GF-D8 (cell line): ENCODE measurements at places on chromosomes 7 and 10.

DNA sequence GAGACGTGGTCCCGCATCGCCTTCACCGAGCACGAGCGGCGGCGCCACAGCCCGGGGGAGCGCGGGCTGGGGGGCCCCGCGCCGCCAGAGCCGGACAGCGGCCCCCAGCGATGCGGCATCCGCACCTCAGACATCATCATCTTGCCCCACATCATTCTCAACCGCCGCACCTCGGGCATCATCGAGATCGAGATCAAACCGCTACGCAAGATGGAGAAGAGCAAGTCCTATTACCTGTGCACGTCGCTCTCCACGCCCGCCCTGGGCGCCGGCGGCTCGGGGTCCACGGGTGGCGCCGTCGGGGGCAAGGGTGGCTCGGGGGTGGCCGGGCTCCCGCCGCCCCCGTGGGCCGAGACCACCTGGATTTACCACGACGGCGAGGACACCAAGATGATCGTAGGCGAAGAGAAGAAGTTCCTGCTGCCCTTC lies 737 bp downstream of the CNNM2 start:
- DNase-seq: no peak

- DNase-seq: no peak
These were observed 53.9 kb upstream of the SEPHS1 start for GRCh38 chr10:13402021-13402420.

DNA sequence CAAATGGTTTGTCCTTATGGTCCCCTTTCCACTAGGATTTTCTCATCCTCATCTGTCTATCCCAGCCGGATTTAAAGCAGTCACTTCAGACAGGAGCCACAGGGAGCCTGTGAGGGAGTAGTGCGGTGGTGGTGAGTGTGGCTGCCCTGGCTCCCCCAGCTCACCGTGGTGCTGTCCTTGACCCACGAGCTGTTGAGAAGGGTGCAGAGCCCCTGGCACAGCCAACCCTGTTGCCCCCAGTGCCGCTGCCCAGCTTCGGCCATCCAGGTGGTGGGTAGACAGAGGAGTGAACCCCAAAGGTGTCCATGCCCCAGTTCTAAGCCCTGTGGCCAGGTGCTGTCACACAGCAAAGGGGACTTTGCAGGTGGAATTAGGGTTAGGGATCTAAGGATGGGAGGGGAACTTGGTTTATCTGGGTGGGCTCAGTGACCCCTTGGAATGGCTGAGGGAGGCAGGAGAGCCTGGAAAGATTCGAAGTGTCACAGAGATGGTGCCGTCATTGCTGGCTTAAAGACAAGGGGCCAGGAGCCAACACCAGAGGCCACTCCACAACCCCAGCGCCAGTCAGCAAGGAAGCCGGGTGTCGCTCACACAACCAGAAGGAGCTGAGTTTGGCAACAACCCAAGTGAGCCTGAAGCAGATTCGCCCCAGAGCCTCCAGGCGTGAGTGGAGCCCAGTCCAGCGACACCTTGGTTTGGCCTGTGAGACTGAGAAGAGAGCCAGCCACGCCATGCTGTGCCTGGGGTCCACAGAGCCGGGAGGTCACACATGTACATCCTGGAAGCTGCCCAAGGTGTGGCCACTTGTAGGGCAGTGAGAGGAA lies 142.4 kb downstream of the ADCY1 start:
- DNase-seq: no peak

DNA sequence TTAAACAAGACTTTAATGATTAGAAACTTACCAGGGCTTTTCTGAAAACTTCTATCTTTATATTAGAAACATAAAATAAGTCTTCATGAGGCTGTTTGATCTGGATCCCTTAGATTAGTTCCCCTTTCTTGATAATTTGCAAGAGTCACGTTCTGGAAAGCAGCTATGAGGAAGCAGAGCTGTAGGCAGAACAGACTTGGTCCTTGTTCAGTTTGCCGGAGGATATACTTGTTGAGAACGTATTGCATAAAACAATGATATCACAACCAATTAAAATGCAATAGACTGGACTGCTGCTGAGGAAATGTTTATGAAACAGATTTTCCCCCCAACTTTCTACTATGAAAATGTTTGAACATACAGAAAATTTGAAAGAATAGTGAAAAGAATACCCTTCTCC lies 2.8 kb downstream of the SAMD9L start:
- peak; percentile 41 for DNase-seq

GRCh38 chr10:109668154-109668665 lies 255.1 kb downstream of the XPNPEP1 start:
- no peak for DNase-seq

GRCh38 chr7:24576171-24577025 lies 3.1 kb downstream of the PALS2 start:
- peak; percentile 64 for DNase-seq

DNA sequence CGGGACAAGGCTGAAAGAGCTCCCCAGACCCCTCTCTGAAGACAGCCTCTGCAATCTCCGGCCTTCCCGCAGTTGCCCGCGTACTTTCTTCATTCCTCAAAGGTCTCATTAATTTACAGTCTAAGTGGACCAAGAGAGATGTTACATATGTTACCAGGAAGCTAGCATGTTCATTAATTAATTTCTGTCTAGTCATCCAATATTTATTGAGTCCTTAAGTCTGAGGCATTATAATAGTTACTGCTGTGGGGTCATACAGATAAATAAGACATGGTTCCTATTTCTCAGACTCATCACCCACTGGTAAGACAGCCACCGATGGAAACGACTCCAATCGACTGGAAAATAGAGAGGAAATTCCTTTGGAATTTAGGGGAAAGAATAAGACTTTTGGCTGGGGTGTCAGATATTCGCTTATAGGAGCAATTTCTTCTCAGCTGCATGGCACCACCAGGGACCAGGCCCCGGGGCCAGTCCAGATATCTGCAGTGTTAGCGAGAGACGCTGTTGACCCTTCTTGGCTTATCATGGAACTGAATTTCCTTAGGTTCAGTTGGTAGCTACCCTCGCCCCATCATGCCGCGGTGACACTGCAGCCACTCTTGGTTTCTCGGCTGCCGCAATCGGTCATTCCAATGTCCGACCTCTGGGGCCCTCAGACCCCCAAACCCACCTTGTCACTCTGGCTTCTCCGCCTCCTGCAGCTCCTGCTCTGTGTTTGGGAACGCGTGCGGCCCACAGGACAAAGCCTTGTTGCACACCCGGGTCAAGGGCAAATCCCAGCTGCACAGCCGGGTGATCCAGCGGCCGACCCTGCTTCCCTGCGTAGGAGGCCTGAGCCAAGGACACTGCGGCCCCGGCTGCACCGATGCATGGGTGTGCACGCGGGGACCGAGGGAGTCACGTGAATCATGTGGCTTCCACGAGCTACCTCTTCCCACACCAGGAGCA lies 383.2 kb downstream of the DNAJB6 start:
- DNase-seq: no peak

- DNase-seq: no peak
These were observed 3.2 kb downstream of the CYP26A1 start for GRCh38 chr10:93076871-93077270.

DNA sequence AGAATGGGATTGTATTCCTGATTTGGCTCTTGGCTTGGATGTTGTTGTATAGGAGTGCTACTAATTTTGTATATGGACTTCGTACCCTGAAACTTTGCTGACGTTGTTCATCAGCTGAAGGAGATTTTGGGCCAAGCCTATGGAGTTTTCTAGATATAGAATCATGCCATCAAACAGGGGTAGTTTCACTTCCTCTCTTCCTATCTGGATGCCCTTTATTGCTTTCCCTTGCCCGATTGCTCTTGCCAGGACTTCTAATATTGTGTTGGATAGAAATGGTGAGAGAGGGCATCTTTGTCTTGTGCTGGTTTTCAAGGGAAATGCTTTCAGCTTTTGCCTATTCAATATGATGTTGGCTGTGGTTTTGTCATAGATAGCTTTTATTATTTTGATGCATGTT lies 92.3 kb downstream of the CCDC7 start:
- no peak for DNase-seq

DNA sequence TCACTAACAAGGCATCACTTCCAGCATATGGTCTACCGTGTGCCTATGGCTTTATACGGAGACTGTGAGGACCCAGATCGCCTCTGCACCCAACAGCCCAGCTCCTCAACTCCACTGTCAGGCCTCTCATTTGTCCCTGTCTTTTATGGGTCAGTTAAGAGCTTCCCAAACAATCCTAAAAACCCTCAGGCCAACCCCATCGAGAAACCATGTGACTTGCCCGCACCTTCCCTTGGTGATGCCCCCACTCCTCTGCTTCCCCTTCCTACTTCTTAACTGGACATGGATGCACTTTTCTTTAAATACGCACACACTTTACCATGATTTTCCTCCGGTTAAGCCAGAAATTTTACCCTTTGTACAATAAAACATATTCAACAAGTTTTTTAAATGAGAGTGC lies 46.8 kb downstream of the BAIAP2L1 start:
- DNase-seq: no peak

GRCh38 chr7:102321351-102322201 lies 34.7 kb downstream of the SPDYE6 start:
- DNase-seq: no peak

DNA sequence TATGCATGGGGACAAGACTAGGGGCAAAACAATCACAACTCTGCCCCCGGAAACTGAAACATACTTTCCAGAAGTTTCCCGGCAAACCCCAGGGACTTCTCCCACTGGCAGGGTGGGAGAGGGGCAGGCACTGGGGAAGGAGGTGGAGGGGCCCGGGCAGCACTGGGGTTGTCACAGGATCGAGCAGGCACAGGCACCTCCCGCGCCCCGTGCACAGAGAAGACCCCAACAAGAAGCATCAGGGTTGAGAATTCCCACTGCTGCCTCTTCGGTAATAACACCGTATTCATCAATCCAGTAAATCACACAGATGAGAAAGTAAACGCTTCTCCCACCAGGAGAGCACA lies 490.5 kb downstream of the PTPRN2 start:
- DNase-seq: no peak

DNA sequence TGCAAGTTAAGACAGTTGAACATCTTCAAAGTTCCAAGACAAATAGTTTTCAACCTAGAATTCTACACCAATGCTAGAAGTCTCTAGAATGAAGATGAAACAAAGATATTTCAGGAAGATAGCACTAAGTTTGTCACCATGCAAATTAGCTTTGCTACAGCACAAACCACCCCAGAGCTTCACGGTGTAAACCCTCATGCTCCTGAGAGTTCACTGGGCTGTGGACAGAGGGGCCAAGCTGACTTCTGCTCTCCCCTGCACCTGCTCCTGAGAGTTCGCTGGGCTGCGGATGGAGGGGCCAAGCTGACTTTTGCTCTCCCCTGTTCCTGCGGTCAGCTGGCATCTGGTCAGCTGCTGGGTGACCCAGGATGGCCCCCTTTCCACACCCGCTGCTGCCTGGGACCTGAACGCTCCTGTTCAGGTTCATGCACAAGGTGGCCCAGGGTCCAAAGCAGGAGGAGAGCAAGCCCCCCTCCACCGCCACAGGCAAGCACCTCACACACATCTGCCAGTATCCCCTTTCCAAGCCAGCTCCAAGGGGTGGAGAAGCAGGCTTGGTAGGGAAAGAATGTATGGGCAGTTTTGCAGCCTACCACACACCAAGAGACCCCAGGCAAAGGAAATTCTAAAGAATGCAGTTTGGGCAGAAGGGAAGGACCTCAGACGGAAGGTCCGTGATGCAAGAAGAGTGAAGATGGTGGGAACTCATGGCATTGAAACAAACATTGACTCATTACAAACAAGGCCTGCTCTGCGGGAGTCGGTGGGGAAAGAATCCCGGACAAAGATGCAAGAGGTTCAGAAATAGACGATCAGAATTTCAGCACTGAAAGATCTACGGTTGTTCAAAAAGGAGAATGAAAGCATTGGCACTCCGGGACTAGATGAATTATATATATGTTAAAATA lies 137.8 kb upstream of the PPP2R2D start:
- DNase-seq: no peak

GRCh38 chr10:4648999-4649398 lies 177.0 kb upstream of the AKR1E2 start:
- DNase-seq: no peak

- DNase-seq: no peak
These were observed 130.9 kb downstream of the BMPER start for GRCh38 chr7:34036051-34036920.

GRCh38 chr7:36717586-36717985 lies 6.7 kb downstream of the AOAH start:
- DNase-seq: no peak

DNA sequence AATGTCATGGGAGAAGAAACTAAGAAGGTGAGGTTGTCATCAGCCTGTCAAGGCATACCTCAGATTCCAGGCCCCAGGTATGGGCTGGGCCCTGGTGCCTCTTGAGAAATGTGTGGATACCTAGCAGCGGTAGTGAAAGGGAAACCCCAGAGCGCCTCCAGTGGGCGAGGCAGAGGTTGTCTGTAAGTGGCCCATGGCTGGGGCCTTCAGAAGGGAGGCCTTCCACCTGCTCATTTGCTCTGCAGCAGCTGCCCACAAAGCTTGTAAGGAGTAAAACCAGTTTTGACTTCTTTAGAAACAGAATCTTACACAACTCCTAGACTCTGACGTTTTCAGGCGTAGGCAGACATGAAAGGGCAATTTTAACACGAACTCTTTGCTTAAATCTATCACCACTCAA lies 509.9 kb downstream of the PARD3 start:
- DNase-seq: no peak

DNA sequence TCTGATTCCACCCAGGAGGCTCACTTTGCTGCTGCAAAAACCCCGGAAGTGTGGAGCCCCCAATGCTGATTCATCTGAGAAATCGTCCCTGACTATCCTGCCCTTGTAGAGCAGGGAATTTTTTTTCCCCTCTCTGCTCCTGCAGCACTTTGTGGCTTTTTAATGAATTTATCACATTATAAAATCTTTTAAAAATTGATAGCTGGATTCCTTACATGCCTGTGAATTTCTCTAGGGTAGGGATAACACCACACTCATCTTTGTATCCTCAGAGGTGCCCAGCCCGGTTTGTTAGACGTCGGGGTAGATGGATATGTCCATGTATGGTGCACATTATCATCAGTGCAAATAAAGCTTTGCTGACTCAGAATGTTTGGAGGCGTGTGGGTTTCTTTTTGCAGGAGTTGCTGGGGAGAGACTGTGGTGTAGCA lies 185.7 kb downstream of the STK31 start:
- DNase-seq: no peak

GRCh38 chr10:17062955-17063484 lies 66.6 kb downstream of the CUBN start:
- DNase-seq: no peak

DNA sequence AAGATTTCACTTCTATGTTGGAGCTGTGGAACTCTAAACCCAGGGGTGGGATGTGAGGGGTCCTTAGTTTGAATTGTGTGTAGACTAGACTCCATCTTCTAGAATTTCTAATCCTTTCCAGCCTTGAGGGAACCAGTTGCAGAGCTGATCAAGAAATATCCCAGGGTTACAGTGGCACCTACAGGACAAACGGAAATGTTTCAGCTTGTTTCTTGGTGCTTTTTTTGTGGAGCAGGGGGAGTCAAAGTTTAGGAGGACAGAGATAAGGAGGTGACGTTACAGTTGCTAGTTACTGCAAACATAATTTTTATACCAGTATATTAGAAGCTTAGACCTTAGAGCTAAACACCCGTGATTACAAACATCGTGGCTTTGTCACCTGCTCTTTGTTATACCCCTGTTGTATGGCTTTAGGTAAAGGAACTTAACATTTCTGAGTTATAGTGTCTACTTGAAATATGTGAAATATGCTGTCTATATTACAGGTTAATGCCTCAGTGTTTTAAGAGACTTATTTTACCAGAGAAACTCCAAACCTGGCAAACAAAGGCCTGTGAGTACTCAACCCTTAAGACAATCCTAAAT lies 84.5 kb upstream of the DYNC1I1 start:
- no peak for DNase-seq

- DNase-seq: no peak
These were observed 57.7 kb downstream of the PYROXD2 start for GRCh38 chr10:98357194-98357822.

- DNase-seq: no peak
These were observed 958.4 kb downstream of the TYW1 start for GRCh38 chr7:67955061-67955460.
